Amygdala (tissue), 56 donors: ENCODE measurements at places on chromosomes 5 and 9.

GRCh38 chr5:91420879-91421278 is 37.8 kb upstream of the ARRDC3 start:
- no peak for DNase-seq

DNA sequence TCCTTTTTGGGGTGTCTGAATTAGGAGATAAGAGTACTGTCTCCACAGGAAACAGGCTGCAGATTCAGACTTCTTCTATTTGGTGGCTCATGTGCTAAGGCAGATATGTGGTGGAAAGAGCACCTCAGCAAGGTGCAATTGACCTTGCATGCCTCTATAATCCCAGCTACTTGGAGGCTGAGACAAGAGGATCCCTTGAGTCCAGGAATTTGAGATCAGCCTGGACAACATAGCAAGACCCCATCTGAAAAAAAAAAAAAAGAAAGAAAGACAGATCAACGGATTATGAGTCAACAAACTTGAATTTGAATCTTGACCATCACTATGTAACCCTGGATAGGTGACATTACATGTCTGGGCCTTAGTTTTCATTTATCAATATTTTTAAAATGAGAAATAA is 44.4 kb downstream of the RFK start:
- DNase-seq = no peak

GRCh38 chr5:171945066-171945465 is 61.4 kb downstream of the FBXW11 start:
- no peak for DNase-seq

GRCh38 chr9:37215381-37215780 is 95.0 kb downstream of the ZCCHC7 start:
- DNase-seq = no peak

GRCh38 chr5:17340379-17340778 is 122.9 kb downstream of the BASP1 start:
- DNase-seq = no peak

GRCh38 chr5:134547066-134547465 is 21.6 kb downstream of the JADE2 start:
- no peak for DNase-seq

DNA sequence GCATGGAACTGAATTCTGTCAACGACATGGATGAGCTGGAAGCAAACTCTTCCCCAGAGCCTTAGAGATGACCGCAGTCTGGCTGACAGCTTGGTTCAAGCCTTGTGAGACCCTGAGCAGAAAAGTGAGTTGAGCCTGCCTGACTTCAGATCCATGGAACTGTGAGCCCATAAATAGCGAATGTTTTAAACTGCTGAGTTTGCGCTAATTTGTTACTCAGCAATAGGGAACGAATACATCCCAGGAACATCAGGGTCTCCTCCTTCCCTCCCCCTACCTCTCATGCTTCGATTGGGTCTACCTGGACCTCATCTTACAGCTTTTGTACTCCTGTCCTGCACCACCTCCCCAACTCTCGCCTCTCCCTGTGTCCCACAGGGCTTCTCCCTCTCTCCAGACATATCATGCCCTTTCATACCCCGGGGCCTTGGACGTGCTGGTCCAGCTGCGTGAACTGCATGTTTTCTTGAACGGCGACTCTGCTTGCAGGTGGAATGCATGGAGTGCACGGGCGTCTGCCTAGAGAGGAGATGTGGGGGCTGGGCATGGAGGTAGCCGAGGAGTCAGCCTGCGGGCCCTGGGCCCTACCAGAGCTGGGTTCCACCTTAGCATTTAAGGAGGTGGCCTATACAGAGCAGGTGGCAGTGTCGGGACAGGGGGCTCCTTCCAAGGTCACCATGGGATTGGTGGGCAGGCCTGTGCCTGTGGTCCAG is 7.9 kb downstream of the GADD45G start:
- DNase-seq = no peak
